DMS153 (cell line): ENCODE measurements at places on chromosomes 1 and 21.

GRCh38 chr1:78688697-78689096, 39.1 kb downstream of the IFI44 start:
- DNase-seq: no peak

- DNase-seq: no peak
Measured at GRCh38 chr1:77016386-77016985, 149.2 kb downstream of the ST6GALNAC5 start.

DNA sequence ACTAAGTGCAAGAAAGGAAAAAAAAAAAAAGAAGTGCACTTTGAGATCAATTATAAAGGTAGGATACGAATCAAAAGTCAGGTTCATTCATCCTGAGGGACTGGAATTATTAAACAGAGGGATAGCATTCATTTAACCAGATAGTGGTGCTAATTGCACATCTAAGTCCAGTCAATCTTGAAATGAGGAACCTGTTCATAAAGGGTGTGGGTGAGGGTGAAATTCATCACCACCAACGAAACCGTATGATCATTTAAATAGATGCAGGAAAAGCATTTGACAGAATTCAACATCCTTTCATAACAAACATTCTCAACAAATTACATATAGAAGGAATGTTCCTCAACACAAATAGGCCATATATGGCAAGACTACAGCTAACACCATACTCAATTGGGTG, 5.6 kb downstream of the CTSS start:
- DNase-seq: no peak

GRCh38 chr1:41151846-41152245, 90.3 kb downstream of the SCMH1 start:
- no peak for DNase-seq

DNA sequence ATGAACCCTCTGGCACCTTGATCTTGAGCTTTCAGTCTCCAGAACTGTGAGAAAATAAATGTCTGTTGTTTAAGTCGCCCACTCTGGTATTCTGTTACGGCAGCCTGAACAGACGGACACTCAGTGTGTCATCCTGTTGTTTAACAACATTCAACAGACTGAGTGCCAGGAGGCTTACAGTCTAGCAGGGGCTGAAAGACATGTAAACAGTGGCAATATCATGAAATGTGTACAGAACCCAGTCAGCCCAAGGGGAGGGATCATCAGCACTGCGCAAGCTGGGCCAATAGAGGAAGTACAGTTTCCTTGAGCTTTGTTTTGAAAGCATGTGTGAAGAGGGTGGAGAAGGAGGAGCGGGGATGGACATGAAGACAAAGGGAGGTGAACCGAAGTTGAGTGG, 13.6 kb downstream of the DIP2A start:
- no peak for DNase-seq

DNA sequence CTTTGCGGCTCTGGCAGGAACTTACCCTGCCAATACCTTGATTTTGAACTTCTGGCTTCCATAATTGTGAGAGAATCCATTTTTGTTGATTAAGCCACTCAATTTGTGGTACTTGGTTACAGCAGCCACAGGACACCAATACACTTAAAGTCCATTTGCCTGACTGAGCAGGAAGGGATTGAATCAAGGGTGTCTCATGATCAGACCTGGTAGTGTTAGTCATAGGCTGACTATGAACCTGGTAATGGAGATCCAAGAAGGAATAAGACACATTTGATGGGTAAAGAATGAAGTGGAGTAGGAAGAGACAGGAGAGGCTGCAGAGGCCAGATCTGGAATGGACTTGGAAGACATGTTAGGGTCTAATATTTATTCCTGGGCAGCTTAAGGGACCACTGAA, 31.2 kb upstream of the MAP1LC3C start:
- DNase-seq: no peak

DNA sequence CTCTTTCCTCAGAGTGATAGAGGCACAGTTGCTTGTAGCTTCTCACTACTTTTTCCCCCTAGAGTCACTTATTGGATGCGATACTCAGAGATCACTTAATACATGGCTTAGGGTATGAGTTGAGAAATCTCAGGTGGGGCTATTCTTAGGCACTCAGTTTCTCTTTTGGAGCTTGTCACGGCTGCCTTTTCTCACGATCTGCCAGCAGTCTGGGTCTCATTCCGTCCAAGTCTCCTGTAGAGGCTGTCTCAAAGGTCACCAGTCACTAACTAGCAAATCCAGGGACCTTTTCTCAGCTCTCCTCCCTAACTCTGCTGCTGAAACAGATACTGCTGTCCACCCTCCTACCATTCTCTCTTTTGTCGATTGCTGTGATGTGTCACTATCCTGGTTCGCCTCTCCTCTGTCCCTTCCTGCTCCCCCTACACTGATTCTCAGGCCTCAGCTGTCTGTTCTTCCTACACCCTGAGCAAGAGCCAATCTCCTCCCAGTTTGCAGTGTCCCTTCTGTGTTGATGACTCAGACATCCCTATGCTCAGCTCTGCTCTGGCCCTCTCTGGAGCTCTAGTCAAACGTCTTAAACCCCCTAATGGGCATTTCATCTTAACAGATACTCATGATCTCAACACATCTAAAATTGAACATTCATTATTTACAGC, 12.4 kb downstream of the ATP1A2 start:
- DNase-seq: no peak

- no peak for DNase-seq
Measured at GRCh38 chr1:17719874-17720273, 35.3 kb upstream of the ACTL8 start.

- DNase-seq: no peak
Measured at GRCh38 chr1:178931858-178932551, 61.1 kb upstream of the ANGPTL1 start.

- DNase-seq: no peak
Measured at GRCh38 chr1:14906665-14907064, 246.9 kb upstream of the TMEM51 start.

GRCh38 chr21:46323227-46323709, 402 bp downstream of the C21orf58 start:
- no peak for DNase-seq

DNA sequence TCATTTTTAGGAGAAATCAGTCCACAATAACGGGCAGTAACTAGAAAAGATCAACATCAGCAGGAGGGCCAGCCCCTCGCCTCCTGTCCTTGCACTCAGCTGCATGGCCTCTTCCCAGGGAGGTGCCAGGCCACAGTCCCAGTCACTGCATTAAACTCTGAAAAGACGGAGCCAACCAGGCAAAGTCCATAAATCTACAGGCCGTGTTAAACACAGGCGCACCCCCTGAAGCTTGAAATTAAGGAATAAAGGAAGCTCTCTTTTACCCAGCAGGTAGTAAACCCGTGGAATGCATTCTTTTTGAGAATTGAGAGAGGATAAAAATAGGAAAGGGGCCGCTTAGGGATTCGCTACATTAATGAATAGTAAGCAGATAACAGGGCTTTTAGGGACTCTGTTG, 18.4 kb downstream of the H6PD start:
- no peak for DNase-seq

GRCh38 chr1:24018611-24019580, 38.8 kb upstream of the SRSF10 start:
- DNase-seq: peak; percentile 14

- no peak for DNase-seq
Measured at GRCh38 chr1:168303716-168304540, 23.3 kb downstream of the TBX19 start.

DNA sequence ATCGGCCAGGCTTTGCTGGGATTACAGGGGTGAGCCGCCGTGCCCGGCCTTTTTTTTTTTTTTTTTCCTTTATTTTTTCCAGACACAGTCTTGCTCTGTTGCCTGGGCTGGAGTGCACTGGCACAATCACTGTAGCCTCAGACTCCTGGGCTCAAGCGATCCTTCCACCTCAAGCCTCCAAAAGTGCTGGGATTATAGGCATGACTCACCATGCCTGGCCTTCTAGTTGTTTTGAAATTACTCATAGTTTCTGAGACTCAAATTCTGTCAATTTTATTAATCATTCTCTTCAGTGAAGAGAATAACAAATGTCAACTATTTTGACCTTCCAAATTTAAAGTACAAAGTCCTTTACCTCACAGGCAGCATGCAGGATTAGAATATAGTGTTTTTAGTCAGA, 374.5 kb downstream of the PLA2G4A start:
- no peak for DNase-seq

- DNase-seq: no peak
Measured at GRCh38 chr1:17847111-17847510, 92.0 kb downstream of the ACTL8 start.

GRCh38 chr1:87927391-87928280, 599.0 kb downstream of the LMO4 start:
- no peak for DNase-seq

DNA sequence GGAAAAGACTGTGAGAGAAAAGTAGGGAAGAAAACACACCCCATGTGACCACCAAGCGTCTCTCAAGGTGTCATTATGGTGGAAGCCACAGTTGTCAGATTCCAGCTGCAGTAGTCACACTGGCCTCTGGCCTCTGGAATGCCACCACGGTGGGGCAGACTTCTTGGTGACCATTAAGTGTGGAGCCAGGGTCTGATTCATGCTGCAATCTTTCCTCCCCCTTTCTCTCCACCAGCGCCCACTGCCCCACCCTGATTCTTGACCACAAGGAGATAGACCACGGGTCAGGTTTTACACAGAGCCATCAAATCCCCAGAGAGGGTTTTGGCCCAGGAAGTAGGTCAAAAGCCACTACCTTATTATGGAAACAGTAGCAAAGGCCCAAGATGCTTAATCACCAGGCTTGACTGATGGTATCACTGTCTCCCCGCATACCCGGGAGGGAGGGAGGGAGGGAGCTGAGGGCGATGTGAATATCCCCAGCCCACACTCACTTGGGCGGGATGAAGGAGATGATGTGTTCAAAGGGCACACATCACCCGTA, 52.7 kb upstream of the GRHL3 start:
- DNase-seq: no peak

- no peak for DNase-seq
Measured at GRCh38 chr1:152002960-152003359, 9.3 kb upstream of the S100A10 start.

DNA sequence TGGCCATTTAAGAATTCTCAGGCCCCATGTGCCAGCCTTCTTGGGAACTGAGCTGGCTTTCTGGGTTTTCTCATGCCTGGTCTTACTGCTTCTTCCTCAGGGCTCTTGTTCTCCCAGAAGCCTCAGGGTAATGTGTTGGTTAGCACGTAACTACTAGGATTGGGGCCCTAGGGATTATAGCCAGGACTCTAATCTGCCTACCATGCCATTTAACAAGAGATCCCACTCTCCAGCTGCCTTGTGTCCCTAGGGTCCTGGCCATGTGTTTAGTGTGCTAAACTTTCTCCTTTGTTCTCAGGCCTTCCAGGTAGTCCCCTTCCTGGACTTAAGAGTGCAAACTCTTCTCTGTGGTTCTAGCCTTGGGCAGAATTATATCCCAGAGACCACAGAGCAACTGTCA, 2.2 kb upstream of the SH3BGRL3 start:
- no peak for DNase-seq

DNA sequence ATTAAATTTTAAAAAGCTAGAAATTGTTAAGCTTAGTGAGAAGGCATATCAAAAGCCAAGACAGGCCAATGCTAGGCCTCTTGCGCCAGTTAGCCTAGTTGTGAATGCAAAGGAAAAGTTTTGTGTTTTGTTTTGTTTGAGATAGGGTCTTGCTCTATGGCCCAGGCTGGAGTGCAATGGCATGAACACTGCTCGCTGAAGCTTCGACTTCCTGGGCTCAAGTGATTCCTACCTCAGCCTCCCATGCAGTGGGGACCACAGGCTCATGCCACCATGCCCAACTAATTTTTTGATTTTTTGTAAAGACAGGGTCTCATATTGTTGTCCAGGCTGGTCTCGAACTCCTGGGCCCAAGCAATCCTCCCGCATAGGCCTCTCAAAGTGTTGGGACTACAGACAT, 40.3 kb downstream of the TRIM33 start:
- no peak for DNase-seq

GRCh38 chr1:56094168-56094567, 485.2 kb downstream of the PLPP3 start:
- DNase-seq: no peak
